ENCODE measurements at places on chromosomes 16 and 17.
A peak's percentile ranks its signal among the peaks of the same experiment; 100 is the strongest.

GRCh38 chr16:2082171-2082982 lies 34.6 kb downstream of the TSC2 start:
- no peak for DNase-seq

DNA sequence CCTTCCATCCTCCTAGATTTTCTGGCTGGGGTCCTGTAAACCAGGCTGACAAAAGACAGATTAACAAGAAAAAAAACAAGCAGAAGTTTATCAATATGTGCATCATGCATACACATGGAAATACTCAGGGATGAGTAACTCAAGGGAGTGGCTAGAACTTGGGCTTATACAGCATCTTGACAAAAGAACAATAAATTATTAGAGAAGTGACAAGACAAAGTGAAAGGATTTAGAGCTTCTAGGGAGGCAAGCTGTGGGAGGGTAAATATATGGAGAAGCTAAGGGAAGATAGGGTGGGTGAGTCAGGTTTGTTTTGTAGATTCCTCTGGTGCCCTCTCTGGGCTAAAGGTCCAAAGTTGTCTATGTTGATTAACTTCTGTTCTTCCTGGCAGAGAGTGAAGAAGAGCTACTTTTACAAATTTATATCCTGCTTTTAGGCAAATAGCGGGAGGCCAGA lies 48.0 kb upstream of the NDRG4 start:
- no peak for DNase-seq

DNA sequence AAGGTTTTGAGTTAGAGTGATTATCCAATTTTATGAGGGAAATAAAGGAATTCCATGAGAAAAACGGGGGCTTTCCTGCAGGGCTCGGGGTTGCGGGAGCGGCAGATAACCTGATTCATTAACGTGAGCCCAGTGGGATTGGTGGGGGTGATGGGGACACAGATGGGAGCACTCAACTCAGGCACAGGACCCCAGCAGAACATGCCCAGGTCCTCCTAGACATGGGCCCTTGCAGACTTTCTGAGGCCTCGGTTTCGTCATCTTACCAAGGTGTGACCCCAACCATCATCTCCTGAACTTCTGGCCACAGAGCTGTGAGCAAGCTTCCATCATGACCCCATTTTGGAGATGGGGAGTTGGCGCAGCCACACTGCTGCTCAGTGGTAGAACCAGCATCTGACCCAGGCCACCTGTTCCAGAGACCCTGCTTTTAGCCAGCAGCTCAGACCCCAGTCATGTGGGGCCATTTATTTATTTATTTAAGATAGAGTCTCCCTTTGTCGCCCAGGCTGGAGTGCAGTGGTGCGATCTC lies 22.3 kb downstream of the CARHSP1 start:
- no peak for DNase-seq

- DNase-seq: no peak
These were observed 658 bp downstream of the RABEP2 start for GRCh38 chr16:28924399-28924761.

DNA sequence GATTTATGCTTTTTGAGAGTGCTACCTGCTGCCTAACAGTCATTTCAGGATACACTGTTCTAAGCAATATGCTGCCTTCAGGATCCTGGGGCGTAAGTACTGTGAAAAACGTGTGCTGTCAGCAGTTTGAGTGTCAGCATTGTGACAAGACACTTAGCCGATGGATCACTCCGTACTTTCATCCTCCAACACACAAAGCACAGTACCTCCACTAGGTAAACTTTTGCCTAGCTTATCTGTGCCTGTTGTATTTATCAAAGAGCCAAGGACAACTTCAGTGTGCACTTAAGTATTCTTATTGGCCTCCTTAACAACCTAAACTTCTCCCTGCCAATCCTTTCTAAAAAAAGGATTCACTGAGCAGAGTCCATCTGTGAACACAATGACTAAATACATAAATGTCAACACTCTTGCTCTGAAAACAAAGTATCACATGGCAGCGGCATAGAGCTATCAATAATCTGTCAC lies 33.8 kb upstream of the PHLPP2 start:
- DNase-seq: no peak

DNA sequence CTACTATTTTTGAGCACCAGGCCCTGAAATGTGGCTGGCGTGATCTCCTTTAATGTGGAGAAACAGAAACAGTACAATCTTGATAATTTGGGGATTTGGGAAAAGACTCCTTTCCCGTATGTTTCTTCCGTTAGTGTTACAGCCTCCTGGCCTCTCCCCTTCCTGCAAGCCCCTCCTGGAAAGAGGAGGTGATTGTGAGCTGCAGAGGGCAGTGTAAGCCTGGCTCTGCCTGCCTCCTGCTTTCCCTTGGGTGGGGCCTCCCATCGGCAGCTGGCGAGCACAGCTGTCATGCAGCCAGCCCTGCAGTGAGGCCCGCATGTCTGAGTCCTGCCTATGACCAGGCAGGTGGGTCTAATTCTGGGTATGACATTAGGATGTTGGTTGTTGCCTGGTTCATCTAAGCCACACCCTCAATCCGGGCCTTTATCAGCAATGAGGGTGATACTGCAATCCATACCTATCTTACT lies 48.7 kb upstream of the WSB1 start:
- no peak for DNase-seq

- DNase-seq: no peak
These were observed 228.5 kb downstream of the ABCC12 start for GRCh38 chr16:47927330-47927729.

GRCh38 chr17:62119373-62119772 lies 54.3 kb upstream of the MED13 start:
- DNase-seq: no peak

DNA sequence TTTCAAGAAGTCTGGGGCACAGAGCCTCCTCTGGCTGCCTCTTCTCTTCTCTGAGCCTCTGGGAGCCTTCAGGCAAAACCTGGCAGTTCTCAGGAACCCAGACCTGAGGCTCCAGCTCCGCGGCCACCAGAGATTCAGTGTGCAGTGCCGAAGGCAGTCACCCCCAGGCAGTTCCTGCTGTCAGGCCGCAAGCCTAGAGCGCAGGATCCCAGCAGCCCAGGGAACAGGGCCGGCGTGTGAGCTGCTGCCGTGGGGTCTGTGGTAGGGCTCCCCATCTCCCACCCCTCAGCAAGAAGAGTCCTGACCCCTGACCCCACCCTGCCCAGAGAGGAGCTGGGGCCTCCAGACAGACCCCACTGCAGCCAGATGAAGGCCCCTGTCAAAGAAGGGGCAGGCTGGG lies 78.2 kb downstream of the AMFR start:
- DNase-seq: no peak

DNA sequence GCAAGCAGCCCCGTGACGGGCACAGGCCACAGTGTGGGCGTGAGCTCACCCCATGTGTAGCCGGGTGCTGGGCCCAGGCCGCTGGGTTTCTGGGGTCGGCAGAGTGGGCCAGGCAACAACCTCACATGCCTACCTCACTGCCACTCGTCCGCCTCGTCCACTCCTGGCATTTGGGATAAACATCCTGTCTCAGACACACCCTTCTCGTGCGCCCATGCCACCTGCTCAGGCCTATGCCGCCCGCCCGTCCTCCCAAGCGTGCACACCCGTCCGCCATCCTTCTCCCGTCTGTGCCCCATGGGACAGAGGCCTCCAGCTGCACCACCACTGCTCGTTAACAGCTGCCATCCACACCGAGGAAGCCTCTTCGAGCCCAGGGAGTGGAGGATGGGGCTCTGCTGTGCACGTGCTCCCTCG lies 64.3 kb downstream of the KLHDC4 start:
- DNase-seq: no peak

DNA sequence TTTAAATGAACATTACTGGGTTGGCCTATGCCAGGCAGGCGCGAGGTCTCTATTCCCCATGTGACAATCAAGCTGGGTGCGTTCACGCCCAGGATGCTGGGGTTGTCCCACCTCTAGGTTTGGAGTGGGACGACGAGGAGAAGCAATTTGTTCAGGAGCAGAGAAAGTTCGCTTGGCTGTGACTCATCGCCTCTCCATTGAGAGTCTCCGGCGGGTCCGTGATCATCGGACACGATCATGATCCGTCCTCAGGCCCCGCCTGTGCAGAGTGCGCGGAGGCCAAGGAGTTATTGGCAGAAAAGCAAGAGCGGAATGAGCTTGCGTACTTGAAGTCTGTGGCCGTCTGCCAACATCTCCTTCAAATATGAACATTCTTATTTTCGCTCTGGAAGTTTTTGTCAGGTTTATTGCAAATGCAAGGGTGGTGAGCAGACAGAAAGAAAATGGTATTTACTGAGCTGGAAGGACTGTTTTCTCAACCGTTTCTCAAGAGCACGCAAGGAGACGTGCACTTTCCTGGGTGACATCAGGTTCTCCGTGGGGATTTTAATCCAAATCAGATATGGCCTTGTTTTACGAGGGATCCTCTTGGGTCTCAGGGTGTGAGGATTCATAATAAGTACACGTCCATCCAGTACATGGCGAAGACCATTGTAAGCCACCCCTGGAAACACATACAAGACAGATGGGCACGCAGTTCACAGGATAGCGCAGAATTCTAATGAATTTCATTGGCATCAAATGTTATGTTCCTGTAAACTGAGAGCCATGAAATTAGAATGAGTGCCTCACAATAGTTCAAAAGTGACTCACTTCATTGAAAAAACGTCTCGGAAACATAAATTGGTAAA lies 70.1 kb upstream of the CREBBP start:
- no peak for DNase-seq

DNA sequence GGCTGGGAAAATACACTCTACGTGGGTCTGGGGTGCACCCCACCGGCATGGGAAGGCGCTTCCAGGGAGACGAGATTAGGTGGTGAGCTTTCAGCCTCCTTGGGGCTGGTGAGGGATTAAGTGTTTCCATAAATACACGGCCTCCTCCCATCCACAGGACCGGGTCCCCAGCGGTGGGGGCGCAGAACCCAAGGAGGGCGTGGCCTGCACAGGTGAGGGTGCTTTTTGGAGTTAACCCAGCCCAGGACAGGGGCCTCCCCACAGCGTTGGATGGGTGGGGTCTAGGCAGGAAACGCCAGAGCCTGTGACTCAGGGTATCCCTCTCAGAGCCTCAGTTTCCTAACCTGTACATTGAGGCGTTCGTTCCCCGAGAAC lies 1.1 kb downstream of the C16orf74 start:
- no peak for DNase-seq

- DNase-seq: no peak
These were observed 53.9 kb upstream of the ERCC4 start for GRCh38 chr16:13866073-13866472.

- DNase-seq: no peak
These were observed 488 bp upstream of the HAP1 start for GRCh38 chr17:41734949-41735313.

GRCh38 chr17:72832306-72832705 lies 260.2 kb downstream of the SLC39A11 start:
- no peak for DNase-seq

- no peak for DNase-seq
These were observed 34.7 kb downstream of the VAT1L start for GRCh38 chr16:77823067-77823466.

- DNase-seq: peak; percentile 64
These were observed 6.9 kb downstream of the PHOSPHO1 start for GRCh38 chr17:49223517-49224197.

GRCh38 chr16:69306031-69306430 lies 5.1 kb upstream of the VPS4A start:
- no peak for DNase-seq

- no peak for DNase-seq
These were observed 10.6 kb downstream of the MOSMO start for GRCh38 chr16:22018559-22018958.

DNA sequence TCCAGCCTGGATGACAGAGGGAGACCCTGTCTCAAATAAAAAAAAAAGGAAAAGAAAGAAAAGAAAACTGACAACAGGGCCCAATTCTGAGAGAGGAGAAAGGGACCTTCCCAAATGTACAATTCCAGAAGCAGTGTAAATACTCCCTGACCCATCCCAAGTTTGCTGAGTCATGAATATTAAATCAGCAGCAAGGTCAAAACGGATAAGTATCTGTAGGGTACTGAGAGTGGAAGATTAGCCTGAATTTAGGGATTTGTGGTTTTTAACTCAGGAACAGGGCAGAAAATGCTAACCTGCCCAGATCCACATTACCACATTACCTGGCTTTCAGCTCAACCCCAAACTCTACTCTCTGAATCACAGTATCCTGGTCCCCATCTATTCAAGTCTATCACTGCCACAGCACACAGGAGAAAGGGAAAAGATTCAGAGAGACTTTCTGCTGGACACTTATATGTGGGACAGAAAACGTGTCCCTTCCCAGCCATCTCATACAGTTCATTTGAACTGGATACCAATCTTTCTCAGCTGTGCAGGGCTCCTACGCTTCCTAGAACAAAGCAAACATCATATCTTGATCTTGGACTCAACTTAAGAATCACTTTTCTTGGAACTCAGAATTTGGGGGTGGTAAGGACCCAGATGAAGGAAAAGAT lies 2.9 kb downstream of the FXR2 start:
- DNase-seq: no peak

- DNase-seq: no peak
These were observed 360.6 kb upstream of the SOX9 start for GRCh38 chr17:71760062-71760720.

DNA sequence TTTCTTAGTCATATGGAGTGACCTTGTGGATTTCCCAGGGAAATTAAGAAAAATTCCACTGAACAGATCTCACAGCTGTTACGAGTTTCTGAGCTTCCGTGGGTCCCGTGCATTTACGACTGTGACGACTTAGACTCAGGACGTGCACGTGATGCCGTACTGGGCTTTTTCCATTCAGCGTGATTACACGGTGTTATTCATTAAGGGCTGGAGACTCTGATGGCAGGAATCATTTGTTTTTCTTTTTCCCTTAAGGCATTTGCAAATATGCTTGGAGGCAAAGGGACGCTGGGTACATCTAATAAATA lies 57.2 kb downstream of the TBC1D16 start:
- DNase-seq: no peak

GRCh38 chr17:29376667-29377270 lies 13.4 kb upstream of the TAOK1 start:
- no peak for DNase-seq

DNA sequence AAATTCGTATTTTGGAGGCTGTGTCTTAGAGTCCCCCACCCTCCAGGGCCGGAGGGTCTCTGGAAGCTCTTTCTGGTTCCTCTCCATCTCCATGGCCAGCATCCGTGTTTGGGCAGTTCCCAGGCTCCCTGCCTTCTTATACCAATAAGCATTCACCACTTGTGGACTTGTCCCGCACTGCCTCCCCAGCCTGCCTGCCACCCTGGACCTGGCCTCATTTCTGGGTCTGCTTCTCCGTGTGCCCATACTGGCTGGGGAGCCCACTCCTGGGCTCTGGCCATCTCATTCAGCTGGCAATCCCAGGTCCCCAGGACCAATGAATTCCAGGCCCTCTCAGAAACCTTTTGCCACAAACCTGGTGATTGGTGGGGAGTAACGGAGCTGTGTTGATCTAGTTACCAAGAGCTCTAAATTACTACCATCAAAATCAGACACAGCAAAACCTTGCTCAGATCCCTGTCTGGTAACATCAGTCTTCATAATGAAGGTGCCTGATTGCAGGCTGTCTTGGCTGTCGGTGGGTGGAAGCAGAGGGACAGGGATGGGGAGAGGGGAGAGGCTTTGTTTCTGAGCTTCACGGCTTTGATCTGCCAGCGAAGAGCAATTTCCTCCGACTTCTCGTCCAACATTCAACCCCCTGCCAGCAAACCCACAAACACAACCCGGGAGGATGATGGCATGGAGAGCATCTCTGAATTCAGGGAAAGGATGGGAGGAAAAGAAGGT lies 27.7 kb upstream of the CRHR1 start:
- DNase-seq: no peak

GRCh38 chr17:77746896-77747554 lies 211.5 kb upstream of the TNRC6C start:
- DNase-seq: no peak

Data from central memory CD8-positive, alpha-beta T cell (primary cell).